T-cell (primary cell): ENCODE measurements at places on chromosomes 1 and 21.

GRCh38 chr1:204989266-204990058 is 53.5 kb upstream of the CNTN2 start:
- no peaks in the 10 kb centered on the region for H3K4me1 ChIP-seq
- no peaks in the 10 kb centered on the region for H3K36me3 ChIP-seq
- H3K27me3 ChIP-seq: no peaks in the 10 kb centered on the region
- DNase-seq: peak; percentile 12
- no peak overlapping the region for H3K27ac ChIP-seq

GRCh38 chr1:60936163-60936562 is 146.2 kb upstream of the NFIA start:
- H3K27ac ChIP-seq: no peak overlapping the region
- no peaks in the 10 kb centered on the region for H3K27me3 ChIP-seq
- H3K4me3 ChIP-seq: no peak overlapping the region
- DNase-seq: no peak

GRCh38 chr21:46217511-46218196 is 10.9 kb downstream of the LSS start:
- DNase-seq: no peak
- H3K27ac ChIP-seq: no peak overlapping the region
- H3K36me3 ChIP-seq: peaks cover 39% of the 10 kb centered on the region

GRCh38 chr1:53315456-53316423 is 12.1 kb downstream of the LRP8 start:
- DNase-seq: no peak
- no peaks in the 10 kb centered on the region for H3K36me3 ChIP-seq
- no peaks in the 10 kb centered on the region for H3K27me3 ChIP-seq
- no peak overlapping the region for H3K4me3 ChIP-seq
- H3K27ac ChIP-seq: no peak overlapping the region
- peaks cover 3% of the 10 kb centered on the region for H3K4me1 ChIP-seq

- H3K4me1 ChIP-seq: no peaks in the 10 kb centered on the region
- DNase-seq: no peak
- no peak overlapping the region for H3K4me3 ChIP-seq
These were observed 8.1 kb downstream of the SELENOF start for GRCh38 chr1:86905875-86906274.

- DNase-seq: no peak
- no peaks in the 10 kb centered on the region for H3K36me3 ChIP-seq
- H3K4me3 ChIP-seq: no peak overlapping the region
- H3K4me1 ChIP-seq: no peaks in the 10 kb centered on the region
- no peak overlapping the region for H3K27ac ChIP-seq
These were observed 95.5 kb downstream of the ZFYVE9 start for GRCh38 chr1:52237430-52237829.

DNA sequence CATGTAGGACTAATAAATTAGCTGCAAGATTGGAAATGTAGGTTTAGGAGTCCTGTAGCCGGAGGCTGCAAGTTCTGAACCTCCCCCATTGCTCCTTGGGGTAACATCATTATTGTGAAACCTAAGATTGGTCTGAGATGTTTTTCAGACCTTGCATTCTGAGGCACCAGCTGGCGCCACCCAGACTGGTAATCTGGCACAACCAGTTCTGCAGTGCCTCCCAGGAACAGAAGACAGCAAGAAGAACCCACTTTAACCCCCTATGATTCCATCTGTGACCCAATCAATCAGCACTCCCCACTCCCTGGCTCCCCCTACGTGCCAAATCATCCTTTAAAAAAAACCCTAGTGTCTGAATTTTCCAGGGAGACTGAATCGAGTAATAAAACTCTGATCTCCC is 11.6 kb upstream of the DNAJC6 start:
- H3K36me3 ChIP-seq: no peaks in the 10 kb centered on the region
- H3K27me3 ChIP-seq: no peaks in the 10 kb centered on the region
- no peaks in the 10 kb centered on the region for H3K4me1 ChIP-seq
- H3K4me3 ChIP-seq: no peak overlapping the region
- no peak for DNase-seq

- H3K36me3 ChIP-seq: no peaks in the 10 kb centered on the region
- H3K27ac ChIP-seq: no peak overlapping the region
- no peaks in the 10 kb centered on the region for H3K27me3 ChIP-seq
- H3K4me1 ChIP-seq: no peaks in the 10 kb centered on the region
- H3K4me3 ChIP-seq: no peak overlapping the region
These were observed 308.1 kb upstream of the RUNX1 start for GRCh38 chr21:35357041-35357780.
